ENCODE measurements at places on chromosomes 4 and X.

GRCh38 chr4:130044788-130045531 is 949.0 kb downstream of the C4orf33 start:
- no peak for DNase-seq

DNA sequence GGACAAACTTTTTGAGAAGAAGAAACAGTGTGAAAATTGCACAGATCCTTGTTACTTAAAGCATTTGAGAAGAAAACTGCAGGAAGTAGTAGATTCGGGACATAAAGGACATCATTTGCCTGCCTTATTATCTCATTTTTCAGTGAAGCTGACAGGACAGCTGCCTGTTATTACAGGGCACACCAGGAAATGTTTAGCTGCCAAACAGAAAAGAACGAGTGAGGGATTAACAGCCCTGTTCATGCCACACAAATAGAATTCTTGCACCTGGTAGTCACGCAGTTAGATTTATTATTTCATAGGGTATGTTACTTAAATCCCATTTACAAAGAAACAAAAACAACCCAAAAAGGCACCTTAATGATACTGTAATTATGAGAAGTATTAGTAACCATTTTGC is 100.6 kb downstream of the CHIC2 start:
- no peak for DNase-seq

DNA sequence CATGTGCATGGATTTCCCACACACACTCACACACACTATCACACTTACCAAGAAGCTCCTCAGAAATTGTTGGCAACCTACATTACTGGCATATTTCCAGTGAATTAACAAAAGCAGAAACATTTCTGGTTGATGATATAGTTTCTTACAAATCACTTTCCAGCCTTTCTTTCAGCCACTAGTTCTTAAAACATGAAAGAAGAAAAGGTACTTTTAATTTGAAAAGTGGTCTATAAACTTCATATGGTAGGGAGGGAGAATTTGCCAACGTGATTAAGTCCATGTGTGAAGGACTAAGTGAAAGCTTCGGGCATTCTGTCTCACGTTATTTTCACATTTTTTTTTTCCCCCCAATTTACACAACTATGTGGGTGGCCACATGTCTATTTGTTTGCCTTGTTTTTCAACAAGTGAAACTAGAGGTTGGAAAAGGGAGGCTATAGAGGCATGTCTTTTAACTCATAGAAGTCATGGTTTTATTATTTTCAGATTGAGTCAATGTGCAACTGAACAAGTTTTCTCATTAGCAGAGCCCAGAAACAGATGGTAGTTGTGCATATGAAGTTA is 832.1 kb upstream of the INTU start:
- no peak for DNase-seq

GRCh38 chrX:16239211-16239610 is 71.9 kb downstream of the MAGEB17 start:
- no peak for DNase-seq

DNA sequence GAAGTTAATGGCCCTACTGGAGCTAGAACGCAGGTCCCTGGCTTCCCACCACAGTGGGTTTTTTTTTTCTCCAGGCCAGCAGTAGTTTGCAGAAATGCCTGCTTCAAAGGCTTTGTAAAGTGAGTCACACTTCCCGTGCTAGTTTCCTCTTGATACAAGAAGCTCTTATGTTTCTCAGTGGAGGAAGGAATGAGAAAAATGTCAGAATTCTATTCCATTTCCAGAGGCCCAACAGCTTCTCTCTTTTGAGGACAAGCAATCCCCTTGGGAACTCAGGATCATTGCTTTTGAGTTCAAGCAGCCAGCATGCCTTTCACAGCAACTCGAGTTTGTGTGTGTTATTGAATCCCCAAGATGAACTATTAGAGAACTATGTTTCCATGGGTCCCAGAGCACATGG is 134.3 kb downstream of the GUCY2F start:
- no peak for DNase-seq

DNA sequence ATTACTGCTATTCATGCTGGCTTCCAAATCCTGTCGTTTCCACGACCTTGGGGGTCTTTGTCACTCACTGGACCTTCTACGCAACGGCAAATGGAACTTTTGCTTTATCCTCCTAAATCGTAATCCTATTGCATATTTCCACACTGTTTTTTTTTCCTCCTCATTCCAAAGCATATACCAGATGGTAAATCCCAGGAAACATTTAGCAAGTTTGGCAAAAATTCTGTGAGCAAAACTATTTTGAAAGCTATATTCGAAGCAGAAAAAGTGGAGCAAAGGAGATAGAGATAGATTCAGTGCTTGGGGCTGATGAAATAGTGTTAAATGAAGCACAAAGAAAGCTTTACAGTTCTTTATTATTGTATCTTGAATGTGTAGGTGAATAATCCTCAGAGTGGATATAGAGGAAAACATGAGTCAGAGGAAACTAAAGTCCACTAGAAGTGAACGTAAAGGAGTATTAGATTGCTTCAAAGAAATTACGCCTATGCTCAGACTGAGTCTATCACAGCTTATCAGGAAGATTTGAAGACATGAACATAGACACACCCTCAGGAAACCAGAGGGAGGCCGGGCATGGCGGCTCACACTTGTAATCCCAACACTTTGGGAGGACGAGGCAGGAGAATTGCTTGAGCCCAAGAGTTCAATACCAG is 50.2 kb upstream of the FAM9A start:
- DNase-seq, result no peak

DNA sequence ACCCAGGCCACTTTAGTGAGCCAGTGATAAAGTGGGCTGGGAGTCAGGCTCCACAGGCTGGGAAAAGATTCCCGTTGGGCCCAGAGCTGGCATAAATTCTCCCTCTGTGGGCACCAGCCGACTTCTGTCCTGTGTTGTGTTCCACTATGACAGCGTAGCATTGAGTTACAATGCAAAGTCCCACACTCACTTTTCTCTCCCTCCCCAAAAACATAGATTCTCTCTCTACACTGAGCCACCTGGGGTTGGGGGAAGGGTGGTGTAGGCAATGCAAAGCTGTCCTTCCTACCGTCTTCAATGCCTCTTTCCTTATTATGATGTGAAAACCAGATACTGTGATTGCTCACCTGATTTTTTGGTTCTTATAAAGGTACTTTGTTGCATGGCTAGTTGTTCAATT is 566.2 kb downstream of the RAPGEF2 start:
- no peak for DNase-seq

DNA sequence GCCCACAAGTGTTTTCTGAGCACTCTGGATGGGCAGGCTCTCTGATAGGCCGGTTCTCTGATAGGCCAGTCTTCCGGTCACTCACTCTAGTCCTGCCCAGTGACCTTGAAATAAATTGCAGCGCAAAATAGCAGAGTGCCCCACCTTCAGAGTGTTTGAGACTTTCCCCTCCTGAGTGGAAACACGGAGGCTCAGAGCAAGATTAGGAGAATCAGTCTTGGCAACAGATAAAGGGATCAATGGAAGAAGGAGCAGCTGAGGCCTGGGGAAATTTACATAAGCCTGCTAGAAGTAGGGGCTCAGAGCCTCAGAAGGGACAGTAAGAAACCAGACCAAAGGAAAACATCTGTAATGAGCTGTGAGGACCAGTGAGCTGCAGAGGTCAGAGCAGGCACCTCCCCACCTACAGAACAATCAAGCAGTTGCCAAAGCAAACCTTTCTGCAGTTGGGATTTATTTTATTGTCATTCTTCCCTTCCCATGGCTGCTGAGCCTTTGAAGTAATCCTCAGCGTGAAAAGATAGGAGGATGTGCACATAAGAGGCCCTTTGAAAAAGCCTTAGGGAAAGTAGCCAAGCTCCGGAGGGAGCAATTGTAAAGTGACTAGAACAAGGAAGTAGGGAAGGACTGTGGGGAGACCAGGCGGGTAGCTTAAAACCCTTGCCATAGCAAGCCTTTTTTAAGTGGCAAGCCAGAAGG is 89.1 kb upstream of the TSPAN5 start:
- no peak for DNase-seq

- no peak for DNase-seq
These were observed 557 bp downstream of the PIGG start for GRCh38 chr4:499567-499966.

GRCh38 chr4:120071192-120071795 is 4.6 kb upstream of the MAD2L1 start:
- DNase-seq, result no peak

DNA sequence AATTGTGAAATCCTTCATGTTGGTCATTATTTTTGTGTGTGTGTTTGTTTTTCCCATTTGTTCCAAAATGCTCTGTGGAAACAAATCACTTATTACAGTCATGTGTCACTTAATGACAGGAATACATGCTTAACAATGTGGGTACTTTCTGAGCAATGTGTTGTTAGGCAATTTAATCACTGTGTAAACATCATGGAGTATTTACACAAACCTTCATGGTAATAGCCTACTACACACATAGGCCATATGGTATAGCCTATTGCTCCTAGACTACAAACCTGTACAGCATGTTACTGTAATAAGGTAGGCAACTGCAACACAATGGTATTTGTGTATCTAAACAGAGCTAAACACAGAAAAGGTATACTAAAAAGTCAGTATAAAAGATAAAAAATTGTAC is 388.9 kb upstream of the PPP1R2C start:
- DNase-seq, result no peak

DNA sequence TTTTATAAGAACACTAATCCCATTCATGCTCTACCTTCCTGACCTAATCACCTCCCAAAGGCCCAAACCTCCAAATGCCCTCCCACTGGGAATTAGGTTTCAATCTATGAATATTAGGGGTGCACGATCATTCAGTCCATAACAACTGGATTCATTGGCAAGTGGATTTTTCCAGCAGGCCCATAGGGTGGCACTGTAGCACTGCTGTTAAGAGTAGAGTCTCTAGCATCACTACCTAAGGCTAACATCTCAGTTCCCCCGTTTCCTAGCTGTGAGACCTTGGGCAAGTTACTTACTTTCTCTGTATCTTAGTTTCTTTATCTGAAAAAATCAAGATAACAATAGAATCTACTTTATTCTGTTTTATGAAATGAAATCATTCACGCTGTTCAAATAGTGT is 315.8 kb downstream of the STIM2 start:
- no peak for DNase-seq

GRCh38 chr4:108213723-108214122 is 45.0 kb upstream of the LEF1 start:
- no peak for DNase-seq

DNA sequence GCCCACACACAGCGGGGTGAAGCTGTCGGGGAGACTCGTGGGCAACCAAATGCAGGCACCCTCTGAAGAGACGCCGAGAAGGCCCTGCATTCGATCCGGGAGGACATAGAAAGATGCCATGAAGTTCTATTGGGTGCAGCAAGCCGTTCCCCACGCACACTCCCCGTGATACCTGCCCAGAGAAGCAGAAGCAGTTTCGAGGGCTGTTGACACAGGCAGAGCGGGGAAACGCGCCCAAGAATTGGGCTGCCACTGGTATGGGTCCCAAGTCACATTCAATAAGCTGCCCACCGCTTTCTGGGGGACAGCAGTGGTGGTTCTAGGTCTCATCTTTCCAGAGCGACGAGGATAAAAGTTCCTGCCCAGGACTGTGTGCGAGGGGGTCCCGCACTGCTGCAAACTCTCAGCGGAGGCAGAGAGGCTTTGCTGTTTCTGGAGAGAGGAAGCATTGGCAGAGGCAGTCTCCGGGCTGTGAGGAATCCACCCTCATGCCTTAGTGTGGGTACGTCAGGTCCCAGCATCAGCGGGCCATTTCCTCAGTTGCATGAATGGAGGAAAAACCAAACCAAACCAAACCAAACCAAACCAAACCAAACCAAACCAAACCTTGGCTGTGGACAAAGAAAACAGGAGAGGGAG is 10.1 kb downstream of the PITX2 start:
- no peak for DNase-seq

GRCh38 chr4:171340258-171340657 is 472.9 kb upstream of the GALNTL6 start:
- DNase-seq, result no peak

DNA sequence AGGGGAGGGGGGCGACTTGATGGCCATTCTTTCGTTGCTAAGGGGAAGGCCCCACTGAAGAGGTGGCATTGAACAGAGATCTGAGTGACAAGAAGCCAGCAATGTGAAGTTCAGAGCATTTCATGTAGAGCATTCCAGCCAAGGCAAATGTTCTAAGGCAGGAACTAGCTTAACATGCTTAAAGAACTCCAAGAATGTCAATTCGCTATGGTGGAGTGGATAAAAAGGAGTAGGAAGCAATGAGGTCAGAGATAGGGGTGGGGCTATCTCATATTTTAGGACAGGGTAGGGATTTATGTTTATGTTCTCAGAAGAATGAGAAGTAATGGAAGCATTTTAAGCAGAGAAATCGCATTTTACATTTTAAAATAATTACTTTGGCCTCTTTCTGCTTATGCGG is 130.9 kb downstream of the TTC29 start:
- no peak for DNase-seq

Measured in thoracic aorta (tissue), 2 donors.